NCI-H1436 (cell line): ENCODE measurements at places on chromosomes 11 and 22.

- no peak for DNase-seq
Observed at GRCh38 chr22:22141771-22142591, 102.6 kb upstream of the VPREB1 start.

DNA sequence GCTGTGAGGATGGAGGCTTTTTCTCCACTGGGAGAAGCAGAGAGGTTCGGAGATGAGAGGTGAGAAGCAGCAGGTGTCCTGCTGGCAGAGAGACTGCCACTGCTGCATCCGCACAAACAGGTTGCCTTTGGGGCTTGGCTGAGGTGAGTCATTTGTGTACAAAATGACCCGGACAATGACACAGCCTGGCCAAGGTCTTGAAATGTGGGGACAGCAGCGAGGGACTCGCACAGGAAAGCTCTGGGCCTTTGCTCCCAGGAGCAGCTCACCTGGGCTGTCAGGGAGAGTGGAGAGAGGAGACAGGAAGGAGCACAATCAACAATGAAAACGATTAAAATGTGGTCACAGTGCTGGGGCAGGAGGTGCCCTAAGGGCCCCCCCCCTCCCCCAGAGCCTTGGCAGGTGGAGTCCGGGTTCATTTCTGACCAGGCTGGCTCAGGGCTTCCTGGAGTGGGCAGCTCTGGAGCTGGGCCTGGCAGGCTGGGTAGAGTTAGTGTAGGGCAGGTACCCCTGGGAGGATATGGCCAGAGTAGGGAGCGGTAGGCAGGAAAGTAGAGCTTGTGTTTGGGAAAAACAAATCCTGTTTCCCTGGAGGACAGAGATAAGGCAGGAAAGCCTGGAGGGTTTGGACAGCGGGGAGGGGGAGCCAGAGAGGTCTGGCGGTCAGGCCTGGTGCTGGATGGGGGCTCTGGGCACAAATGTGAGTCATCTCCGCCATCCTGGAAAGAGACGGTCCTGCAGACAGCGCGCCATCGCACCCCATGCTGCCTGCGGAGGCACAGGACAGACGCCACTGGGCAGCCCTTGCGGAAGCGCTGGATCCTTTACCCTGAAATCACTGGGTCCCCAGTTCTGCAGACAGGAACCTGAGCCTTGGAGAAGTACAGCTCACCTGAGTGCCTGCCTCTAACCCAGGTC, 37.8 kb upstream of the CELSR1 start:
- no peak for DNase-seq

DNA sequence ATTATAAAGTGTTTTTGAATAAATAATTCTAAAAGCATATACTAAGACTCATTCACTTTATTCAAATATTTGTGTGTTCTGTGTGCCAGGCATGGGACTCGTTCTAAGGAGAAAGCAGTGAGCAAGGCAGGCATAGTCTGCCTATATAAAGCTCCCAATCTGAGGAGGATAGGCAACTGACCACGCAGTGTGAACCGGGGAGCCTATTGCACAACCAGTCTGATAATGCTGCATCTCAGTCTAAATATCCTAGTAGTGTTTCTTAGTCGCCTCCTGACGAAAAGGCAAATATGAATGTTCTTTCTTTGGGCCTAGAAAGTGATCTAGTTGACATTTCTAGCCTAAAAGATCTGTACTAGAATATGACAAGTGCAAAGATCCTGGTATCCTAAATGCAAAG, 98.3 kb downstream of the C11orf65 start:
- no peak for DNase-seq

GRCh38 chr22:22098457-22099193, 116.0 kb upstream of the TOP3B start:
- no peak for DNase-seq

DNA sequence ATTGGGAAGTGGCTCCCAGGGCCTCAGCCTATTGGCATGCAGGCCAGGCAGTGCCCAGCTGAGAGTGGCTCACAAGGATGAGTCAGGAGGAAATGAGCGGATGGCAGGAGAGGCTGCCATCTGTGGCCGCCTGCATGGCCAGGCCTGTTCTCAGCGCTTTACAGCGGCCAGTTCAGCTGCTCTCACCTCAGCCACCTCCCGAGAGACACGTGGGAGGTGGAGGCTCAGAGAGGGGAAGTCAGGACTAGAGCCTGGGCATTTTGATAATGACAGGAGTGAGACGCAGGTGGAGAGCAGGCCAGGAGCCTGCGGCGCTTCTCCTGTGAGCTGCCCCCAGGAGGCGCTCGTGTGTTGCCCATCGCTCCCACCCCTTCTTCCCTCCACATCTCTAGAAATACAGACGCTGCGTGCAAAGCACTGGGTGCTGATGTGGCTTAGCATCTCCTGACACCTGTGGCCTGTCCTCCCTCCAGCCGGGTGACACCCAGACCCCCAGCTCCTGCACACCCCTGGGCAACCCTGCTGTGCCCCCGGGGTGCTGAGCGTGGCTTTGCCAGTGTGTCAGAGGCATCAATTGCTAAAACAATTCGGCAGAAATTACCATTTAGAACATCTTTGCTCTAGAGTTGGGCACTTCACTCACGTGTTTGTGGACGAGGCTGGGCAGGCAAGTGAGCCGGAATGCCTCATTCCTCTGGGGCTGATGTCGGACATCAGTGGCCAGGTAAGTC, 21.4 kb upstream of the PANX2 start:
- peak; percentile 40 for DNase-seq

DNA sequence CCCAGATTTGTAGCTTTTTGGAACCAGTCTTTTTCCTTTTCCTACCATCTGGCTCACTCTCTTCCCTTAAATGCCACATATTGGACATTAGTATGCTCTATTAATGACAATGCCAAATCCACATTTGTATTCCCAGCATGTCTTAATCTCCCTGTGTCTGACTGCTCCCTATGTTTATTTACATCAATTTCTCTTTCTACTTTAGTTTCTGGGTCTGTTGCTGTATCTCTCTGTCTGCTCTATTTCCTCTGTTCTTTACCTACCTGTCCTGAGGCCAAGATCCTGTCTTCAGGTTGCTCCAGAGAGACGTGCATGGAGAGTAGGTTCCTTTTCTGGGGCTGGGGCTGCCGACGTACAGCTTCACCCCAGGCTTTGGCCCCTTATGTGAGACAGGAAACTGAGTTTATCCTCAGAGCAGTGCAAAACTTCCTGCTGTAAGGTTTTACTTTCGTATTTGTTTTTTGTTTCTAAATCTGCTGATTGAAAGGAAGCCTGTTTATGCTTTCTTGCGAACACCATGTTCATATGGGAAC, 25.6 kb downstream of the OR2AG2 start:
- DNase-seq = no peak

DNA sequence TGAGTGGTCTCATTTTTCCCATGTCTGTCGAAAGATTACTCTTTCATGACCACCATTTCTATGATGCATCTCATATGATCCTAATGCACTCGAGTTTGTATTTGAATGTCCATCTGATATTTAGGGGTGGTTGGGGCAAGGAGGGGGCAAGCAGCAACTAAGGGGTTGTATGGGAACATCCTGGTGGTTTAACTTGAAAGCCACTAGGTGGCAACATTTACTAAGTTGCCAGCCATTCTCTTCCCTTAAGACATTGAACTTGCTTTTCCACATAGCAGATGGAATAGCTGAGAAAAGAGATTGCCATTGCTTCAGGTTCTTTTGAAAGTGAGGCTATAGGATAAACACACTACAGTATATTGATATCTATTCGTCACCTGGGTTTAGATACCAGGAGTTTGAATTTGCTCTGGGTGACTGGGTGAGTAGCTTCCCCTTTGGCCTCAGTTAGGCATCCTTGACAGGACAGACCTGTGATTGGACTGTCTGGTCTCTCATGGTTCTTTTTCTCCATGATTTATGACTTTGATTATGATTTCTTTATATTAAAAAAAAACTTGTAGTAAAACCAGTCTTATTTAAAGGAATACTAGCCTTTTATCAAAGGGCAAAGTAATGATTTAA, 32.4 kb downstream of the NF2 start:
- peak; percentile 23 for DNase-seq
